ENCODE measurements at places on chromosomes 7 and 10. TPM values are rescaled to one million over a fixed set of nuclear protein-coding genes. Genes with fewer than 3 reads are reported as not detected.

MYOZ1 gene
- 6.0 TPM for polyA plus RNA-seq

HSPA14 gene
- 24.5 TPM for polyA plus RNA-seq

ZNF853 gene
- 17.6 TPM for polyA plus RNA-seq

DNA sequence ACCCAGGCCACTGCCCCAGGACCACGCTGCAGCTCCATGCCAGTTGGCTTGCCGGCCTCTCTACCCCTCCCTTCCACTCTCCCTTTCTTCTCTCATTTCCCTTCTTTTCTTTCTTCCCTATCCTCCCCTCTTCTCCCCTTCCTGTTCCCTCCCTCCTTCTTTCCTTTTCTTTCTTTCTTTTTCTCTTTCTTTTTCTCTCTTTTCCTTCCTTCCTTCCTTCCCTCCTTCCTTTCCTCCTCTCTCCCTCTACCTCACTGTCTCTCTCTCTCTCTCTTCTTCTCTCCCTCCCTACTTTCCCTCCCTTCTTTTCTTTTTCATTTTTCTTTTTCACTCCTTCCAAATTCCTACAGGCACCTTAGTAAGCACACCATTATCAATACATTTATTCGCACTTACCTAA, 30.3 kb upstream of the R3HCC1L start:
- DNase-seq, result no peak

DNA sequence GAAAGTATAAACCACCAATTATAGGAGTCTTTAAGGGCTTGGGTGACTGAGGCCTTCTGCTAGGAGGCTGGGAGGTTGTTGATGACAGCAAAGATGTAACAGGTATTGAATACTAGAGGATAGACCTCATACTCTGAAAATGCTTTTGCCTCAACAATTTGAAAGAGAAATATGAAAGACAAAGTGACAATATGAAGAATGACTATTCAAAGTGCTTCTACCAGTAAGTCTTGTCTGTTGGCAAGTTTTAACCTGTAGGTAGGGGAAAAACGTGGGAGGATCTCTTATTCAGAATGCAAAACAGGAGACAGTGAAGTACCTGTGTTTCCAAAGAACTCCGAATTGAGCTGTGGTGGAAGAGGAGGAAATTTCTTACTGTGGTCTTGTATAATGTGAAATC, 38.2 kb downstream of the GBF1 start:
- DNase-seq, result no peak

GRCh38 chr10:25614652-25615051, 319.4 kb upstream of the MYO3A start:
- no peak for DNase-seq

DNA sequence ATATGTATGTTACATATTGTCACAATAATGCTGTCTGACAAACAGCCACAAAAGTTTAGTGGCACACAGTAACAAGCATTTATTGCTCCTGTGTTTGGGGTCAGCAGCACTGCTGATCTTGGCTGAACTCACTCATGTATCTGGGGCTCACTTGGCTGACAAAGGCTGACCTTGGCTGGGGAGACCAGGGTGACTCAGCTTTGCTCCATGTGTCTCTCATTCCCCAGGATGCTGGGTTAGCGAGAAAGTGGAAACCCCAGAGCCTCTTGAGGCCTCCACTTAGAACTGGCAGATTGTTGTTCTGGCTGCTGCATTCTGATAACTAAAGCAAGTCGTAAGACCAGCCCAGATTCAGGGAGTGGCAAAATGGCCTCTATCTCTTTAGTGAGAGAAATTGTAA, 217.3 kb upstream of the HABP2 start:
- no peak for DNase-seq

AKR1C8 gene
- 1.1 TPM for polyA plus RNA-seq

DNA sequence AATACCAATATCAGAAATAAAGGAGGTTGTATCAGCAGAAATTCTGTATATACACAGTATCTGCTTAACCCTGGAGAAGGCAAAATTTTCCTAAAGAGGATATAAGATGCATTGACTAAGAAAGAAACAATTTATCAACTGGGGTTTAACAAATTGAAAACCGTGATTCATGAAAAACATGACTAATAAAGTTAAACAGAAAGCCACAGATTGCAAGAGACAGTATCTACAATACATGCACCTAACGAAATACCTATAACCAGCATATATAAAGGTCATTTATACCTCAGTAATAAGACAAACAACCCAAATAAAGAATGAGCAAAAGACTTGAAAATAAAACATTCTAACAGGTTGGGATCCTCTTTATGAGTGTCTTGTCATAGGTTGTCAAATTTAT, 101.8 kb downstream of the IQUB start:
- DNase-seq, result no peak

DNA sequence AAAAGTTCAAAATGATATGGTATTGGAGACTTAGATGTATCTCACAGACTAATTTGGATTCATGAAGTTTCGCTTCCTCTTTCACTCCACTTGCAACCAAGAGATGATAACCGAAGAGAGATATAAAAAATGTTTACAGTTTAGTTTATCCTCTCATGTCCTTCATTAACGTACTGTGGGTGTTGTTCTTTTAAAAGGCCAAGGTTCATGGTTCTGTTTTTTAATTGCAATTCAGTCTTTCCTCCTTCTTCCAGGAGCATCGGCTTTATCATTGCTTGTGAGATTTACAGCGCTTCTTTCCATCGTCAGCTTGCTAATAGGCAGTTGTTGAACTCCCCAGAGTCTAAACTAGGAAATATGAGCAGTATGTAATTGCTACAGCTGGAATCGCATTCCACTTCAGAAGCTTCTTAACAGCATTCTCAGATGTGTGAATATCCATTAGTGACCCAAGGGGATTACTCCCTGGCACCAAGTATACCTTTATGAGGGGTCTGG, 75.9 kb upstream of the HGF start:
- no peak for DNase-seq

DNA sequence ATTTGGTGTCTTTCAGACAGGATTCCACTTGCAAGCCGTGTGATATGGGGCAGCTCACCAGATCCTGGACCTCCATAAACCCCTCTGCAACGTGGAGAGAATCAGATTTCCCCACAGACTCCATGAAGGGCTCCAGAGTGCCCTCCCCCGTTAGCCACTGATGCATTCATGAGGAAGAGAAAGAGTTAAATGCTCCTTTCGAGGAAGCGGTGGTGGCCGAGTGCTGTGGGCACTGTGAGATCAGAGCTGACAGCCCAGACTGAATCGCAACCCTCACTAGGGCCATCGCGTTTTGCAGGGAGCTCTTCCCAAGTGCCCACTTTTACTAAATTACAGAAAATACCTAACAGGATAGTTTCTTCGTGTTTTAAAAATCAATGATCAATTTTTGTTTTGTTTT, 226.3 kb upstream of the ZNF32 start:
- no peak for DNase-seq

DNA sequence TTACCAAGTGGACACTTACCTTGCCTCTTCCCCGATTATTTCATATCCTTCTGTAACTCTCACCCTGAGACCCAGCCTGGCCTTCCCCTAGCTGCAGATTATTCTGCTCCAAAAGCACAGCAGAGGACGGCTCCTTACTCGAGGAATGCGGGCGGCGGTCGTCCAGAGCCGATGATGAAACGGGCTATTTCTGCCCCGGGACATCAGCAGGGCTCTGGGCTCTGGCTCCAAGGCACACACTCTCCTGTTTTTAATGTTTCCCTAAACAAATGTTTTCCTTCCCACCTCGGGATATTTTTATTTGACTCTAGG, 343 bp upstream of the C10orf71 start:
- peak; percentile 41 for DNase-seq

DNA sequence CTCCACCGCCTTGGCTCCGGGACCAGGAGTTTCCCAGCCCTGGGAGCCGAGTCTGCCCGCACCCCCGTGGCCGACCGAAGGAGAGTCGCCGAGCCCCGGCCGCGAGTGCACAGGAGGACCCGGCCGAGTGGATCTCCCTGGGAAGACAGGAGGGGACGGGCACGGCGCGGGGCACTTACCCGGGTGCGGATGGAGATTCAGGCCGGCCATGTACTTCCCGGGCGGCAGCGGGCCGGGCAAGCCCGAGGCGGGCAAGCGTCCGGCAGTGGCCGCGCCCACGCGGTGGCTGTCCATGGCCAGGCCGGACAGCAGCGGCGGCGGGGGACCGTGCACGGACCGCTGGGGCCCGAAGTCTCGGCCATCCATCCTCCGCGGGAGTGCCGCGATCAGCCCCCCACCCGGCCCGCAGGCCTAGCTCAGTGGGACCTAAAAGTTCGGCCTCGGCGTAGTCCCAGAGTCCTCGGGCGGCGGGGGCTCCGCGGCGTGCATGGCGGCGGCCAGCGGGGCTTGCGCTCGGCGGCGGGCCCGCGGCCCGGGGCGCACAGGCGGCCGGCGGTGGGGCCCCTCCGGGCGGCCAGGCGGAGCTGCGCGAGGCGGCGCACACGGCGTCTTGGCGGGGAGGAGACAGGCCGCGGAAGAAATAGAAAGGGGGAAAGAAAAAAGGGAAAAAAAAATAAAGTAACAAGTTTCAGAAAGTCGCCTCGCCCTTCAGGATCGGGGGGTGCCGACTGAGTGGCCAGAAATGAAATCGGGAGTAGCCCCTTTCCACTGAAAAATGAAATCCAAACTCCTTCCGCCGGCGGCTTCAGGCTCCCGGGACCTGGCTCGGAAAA, 2.5 kb downstream of the TNRC18 start:
- no peak for DNase-seq

CALML3 gene
- not detected for polyA plus RNA-seq

- DNase-seq, result no peak
These were observed 50.0 kb upstream of the GATA3 start for GRCh38 chr10:8004469-8005000.

PITRM1 gene
- 70.1 TPM for polyA plus RNA-seq

- no peak for DNase-seq
These were observed 6.7 kb upstream of the IMMP2L start for GRCh38 chr7:111568870-111569462.

- no peak for DNase-seq
These were observed 123.2 kb upstream of the CACNA2D1 start for GRCh38 chr7:82566752-82567151.

- DNase-seq, result no peak
These were observed 149.5 kb downstream of the RGS10 start for GRCh38 chr10:119393019-119393418.

DNA sequence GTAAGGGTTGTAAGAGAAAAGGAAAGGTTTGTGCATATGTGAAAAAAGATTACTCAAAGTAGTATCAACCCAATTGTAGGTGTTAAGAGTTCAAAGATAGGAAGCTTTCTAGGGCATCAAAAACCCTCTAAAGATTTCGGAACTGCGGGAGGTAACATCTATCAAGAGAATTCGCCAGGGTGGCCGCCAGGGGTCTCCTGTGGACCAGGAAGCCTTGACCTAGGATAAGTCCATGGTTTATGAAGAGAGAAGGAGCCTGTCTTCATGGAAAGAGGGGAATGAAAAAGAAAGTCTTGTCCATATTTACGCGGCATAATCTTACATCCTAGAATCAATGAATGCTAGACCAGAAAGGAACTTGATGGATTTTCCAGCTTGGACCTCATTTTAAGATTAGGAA, 140.7 kb upstream of the CALCR start:
- peak; percentile 27 for DNase-seq

DNA sequence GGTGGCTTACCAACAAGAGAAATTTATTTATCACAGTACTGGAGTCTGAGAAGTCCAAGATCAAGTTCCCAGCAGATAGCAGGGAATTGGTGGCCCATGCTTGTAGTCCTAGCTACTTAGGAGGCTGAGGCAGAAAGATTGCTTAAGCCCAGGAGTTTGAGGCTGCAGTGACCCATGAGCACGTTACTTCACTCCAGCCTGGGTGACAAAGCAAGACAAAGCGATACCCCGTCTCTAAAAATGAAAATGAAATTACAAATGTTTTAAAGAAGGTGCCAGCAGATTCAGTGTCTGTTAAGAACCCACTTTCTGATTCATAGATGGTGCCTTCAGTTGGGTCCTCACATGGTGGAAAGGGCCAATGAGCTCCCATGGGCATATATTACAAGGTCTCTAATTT, 20.6 kb upstream of the ARHGAP12 start:
- DNase-seq, result no peak

PHYHIPL gene
- 14.4 TPM for polyA plus RNA-seq

DNA sequence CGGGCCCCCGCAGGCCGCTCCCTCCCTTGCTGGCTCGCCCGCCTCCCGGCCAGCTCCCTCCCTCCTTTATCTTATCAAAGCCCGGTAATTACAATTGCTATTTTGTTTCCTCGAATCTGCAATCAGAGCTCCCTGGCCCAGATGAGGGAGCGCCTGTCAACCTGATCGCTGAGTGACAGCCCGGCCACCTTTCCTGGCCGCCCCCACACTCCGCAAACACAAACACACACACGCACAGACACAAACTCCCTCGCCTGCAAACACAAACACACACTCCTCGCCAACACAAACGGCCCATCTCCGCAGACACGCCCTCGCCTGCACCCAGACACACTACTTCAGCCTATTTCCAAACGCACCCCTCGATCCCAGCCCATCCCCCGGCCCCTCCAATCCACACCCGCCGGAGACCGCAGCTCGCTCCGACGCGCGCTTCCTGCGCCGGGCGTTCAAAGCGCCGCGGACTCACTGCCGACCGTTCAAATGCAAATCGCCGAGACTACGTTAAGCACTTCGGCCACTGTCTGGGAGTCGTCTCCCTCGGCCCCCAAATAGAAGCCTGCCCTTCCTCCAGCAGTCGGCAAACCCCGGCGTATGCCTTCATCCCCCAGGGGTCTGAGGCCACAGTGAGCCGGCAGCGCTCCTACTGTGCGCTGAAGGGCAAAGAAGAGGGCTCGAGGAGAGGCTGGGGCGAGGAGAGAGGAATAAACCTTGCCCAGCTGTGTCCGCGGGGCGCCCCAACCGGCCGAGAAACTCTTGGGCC, 3.0 kb upstream of the FGF8 start:
- DNase-seq, result no peak

DNA sequence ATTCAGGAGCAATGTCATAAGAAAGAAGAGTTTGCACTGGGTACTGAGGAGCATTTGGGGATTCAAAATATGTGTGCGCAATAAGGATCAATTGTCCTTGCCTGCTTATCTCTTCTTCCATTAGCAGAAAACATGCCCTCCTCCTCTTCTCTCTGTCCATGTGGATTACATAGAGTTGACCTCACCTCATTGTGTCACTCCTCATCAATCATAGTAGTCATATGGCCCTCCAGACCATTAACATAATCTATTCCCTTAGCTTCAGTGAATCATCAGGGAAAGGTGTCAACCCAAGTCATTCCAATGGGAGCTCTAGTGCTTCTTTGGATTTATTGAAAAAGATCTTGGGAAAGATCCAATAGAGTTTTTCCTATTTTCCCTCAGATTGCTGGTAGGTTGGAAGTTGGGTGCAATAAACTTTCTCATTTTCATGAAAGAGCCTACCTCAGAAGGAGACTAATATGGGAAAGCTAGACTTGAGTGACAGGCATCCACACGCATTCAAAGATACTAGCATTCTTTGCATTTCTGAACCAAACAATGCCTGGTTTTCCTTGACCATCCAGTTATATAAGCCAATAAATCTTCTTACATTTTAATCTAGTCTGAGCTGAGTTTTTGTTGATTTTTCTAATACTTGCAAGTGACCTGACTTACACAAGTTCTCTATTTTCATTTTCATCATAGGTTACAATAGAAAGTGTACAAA, 71.5 kb upstream of the FAM13C start:
- DNase-seq, result no peak

- DNase-seq, result no peak
These were observed 133.2 kb downstream of the PKD1L1 start for GRCh38 chr7:47814905-47815613.
